Mammary epithelial cell (primary cell): ENCODE measurements at places on chromosomes 6 and 20.

- peak; percentile 36 for DNase-seq
Observed at GRCh38 chr20:50224531-50225255, 34.1 kb downstream of the CEBPB start.

DNA sequence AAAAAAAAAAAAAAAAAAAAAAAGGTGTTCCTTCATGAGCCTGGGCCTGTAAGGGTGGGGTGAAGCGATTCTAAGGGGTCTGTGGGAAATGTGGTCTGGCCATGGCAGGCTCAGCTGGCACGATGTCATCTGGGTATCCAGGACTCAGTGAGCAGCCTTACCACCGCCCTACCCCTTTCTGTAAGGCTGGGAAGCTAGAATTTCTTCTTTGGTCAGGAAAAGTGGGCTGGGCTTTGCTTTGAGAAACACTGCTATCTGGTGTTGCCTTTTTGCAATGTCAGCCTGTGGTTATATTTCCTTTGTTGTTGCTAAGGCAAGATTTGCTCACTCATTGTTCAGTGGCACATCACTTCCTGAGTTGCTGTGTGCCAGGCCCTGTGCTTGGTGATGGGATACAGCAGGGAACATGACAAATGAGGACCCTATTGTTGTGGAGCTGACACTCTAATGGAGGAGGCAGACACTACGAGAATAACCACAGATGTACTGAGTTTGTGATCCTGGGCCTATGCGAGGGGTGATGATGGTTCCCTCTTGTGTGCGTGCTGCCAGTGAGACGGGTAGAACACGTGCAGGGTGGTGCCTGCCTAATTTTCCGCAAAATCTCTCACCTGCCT, 45.9 kb upstream of the ZNFX1 start:
- DNase-seq = peak; percentile 73

GRCh38 chr6:17710331-17710730, 3.6 kb upstream of the NUP153 start:
- DNase-seq = peak; percentile 45

DNA sequence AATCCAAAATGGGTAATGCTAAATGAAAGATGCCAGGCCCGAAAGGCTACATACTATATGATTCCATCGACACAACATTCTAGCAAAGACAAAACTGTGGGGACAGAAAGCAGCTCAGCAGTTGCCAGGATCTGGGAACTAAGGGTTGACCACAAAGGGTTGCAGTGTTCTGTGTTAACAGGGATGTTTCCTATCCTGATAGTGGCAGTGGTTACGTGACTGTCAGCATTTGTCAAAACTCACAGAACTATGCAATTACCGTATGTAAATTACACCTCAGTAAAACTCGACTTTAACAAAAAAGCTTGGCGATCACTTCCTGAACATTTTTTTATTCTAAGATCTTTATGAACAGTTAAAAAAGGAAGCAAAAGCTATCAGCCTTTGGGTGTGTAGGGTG, 83.9 kb downstream of the BANF2 start:
- no peak for DNase-seq

- DNase-seq = peak; percentile 30
Observed at GRCh38 chr20:37669062-37669772, 24.6 kb upstream of the CTNNBL1 start.

GRCh38 chr20:40589581-40589980, 99.5 kb downstream of the MAFB start:
- DNase-seq = no peak

DNA sequence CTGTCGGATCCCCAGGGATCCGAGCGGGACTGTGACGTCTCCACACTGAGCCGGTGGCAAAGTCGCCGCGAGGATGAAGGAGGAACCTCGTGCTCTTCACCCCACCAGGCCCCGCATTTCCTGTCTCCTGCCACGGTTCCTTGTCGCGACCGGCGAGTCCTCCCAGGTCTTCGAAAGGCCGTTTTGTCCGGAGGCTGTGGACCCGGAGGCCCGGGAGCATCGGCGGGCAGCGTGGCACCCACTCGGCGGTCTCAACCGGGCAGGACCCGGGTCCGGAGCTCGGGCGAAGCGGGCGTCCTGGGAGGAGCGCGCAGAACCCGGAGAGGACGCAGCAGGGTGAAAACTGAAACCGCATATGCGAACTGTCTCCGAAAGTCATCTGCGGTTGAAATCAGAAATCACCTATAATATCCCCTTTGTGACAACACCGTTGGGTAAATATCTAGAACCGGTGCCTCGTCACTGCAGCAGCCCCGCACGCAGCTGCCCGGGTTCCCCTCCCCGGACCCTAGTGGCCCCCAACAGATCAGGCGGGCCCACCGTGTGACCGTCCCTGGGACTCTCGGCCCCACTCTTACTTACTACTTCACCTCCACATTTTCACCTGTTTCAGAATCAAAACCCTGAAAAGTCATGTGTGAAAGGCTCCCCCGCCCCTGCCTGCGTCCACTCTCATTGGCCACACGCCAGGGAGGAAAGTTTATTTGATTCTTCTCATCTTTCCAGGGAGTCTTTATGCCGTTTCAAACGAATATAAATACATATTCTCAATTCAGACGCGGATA, 3.1 kb upstream of the ULBP2 start:
- DNase-seq = no peak

GRCh38 chr6:118761645-118762044, 110.3 kb upstream of the CEP85L start:
- DNase-seq = no peak

GRCh38 chr6:154071711-154072110, 32.7 kb downstream of the OPRM1 start:
- DNase-seq = no peak

- no peak for DNase-seq
Observed at GRCh38 chr6:52086741-52087140, 672 bp downstream of the PKHD1 start.

DNA sequence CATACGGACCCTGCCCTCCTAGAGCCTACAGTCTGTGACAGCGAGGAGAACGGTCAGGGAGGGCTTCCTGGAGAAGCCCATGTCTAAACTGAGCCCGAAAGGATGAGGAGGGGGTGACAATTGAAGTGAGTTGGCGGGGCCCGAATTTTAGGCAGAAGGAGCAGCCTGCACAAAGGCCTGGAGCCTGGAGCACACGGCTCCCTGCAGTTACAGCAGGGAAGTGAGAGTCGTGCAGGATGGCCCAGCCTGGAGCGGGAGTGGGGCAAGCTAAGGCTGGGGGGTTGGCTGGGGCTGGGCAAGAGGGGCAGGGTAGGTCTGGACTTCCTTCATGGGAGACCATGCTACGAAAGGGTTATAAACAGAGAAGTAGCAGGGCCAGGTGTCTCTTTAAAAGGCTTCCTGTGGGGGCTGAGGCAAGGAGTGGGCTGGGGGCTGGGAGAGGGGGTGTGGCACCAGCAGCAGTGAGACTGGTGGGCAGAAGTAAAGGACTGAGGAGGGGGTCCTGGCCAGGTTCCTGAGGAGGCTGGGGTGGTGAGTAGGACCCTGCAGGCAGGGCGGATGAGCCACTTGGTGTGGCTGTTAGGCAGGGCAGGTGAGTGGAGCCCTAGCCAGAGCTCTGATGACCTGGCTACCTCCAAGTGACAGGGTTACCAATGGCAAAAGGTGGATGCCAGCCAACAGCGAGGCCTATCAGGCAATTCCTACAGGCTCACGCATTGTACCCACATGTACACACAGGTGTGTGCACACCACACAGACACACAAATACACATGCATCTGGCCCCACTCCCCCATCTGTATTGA, 119.2 kb downstream of the MRPL14 start:
- no peak for DNase-seq

GRCh38 chr6:108497883-108498282, 62.8 kb upstream of the FOXO3 start:
- peak; percentile 29 for DNase-seq

- no peak for DNase-seq
Observed at GRCh38 chr20:57685146-57685758, 24.6 kb downstream of the PMEPA1 start.

DNA sequence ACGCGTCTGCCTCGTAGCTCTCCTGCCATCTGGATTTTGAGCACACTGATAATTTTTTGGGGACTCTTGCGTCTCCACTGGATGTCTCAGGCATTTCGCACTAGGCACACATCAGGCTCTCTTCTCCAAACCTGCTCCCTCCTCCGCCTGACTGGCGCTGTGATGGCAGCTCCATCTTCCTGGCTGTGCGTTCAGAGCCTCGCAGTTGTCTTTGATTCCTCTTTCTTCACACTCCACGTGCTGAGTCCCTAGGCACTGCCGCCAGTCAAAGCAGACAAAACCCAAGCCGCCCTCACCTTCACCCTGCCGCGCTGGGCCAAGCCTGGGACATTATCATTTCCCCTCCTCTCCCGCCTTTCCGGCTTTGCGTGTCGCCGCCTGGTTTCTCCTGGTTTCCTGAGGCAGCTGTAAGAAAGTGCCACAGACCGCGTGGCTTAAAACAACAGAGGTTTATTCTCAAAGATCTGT, 778 bp downstream of the PSMG4 start:
- peak; percentile 54 for DNase-seq

- DNase-seq = no peak
Observed at GRCh38 chr6:43706788-43707187, 19.2 kb upstream of the MRPS18A start.

DNA sequence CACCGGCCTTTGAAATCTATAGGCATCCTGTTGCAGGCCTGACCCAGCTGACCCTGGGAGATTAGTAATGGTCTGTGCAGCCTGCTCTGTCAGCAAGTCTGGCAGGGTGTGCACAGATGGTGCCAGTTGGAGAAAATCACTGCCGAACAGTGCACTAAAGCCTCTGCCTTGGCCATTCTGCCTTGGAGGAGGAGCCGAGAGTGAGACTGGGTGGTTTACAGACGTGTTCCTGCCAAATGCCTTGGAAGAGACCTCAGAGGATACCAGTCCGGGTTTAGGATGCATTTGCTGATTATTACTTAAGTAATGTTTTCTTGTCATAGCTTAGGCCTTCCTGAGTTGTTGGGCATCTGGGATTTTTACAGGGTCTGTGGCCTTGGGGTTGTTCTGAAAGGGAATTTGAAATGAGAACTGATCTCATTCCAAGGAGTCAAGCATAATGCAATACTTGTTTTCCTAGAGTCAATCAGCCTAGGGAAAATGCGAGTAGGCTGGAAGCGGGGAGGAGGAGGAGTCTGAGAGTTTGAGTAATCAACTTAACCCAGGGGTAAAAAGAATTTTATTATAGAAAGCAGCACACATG, 292.1 kb downstream of the SOX4 start:
- peak; percentile 79 for DNase-seq

GRCh38 chr20:34401741-34402455, 38.8 kb downstream of the ITCH start:
- no peak for DNase-seq
